ENCODE measurements at places on chromosomes 3 and 15.

- DNase-seq = no peak
Measured at GRCh38 chr3:146177519-146177918, 16.5 kb upstream of the PLOD2 start.

- DNase-seq = no peak
Measured at GRCh38 chr3:24389108-24390090, 105.3 kb downstream of the THRB start.

- no peak for DNase-seq
Measured at GRCh38 chr15:61816856-61817255, 243.4 kb downstream of the VPS13C start.

DNA sequence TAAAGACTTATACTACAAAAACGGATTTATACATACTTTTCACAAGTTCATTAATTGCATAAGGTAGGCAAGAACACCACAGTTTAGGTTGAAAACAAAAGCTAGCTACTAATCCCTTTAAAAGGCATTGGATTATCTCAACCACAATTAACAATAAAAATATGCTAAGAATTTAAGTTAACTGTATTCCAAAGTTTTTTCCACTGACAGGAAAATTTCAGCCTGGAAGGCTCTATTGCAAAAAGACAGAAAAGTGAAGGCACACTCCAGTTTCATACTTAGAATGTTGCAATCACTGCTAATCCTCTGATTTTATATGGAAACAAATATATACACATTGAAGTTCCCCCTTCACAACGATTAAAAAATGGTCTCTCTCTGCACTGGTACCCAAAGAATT, 71.5 kb downstream of the TJP1 start:
- no peak for DNase-seq

DNA sequence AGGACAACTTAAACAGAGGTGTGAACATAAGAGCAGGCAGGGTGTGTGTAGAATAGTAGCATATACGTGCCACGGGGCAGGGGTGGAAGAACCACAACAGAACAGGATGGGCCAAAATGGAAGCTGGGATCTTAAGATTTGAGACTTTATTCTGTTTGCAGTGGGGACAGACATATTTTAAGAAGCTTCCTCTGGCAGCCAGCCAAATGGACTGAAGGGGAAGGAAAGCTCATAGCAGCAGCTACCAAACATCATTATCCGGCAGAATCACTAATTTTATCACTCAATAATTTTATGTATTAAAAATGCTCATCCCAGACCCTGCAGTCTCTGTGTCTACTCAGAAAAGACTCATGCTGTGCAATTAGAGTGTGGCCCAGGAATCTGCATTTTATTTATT, 130.9 kb upstream of the CTDSPL start:
- DNase-seq = no peak

DNA sequence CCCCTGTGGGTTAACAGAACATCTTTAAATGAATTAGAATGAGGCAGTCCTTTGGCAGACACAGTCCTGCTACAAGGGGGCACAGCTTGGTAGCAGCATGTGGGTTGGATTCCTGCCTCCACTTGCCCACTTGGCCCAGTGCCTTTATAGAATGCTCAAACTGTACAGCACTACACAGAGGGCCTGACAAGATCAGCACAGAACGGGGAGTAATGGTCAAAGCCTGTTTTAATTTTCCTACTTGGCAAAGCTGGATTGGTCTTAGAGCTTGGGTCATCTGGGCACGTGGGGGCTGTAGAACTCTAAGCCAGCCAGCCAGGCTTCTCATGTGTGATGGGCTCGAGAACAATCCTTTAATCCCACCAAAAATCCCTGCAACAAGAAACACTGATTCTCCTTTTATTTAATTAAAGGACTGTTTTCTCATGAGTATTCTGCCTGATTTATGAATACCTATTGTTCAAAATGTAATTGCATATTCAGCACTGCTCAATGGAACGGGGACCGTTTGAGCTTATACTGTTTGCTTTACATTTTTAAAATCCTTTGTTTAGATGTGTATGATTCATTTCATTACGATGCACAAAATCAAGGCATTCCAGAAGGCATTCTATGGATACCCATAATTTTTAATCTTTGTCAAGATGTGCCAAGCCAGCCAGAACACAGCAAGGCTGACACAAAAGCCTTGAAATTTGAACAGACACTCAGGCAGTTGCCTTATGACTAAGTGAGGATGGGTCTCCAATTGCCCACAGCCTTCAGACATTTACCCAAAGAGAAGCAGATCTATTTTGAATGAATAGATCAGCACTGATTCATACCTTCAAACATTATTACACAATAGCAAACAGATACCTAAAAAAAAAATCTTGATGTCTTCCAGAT, 249.3 kb upstream of the TGFBR2 start:
- no peak for DNase-seq

DNA sequence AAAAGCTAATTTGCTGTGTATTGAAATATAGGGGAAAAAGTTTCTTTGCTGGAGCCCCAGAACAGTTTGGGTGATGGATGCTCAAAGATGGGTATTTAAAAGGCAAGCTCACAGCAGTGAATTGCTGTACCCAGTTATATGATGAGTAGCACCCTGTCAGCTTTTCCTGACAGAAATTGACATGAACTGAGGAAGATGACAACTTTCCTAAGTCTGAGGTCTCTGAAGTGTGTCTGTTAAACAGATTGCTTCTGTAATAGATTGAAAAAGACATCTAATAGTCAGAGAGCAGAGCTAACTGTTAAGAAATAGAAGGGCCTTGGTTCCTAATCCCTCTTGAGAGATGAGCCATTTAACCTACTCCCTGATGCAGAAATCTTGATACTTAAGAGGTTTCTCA, 1278.0 kb upstream of the ALCAM start:
- no peak for DNase-seq

GRCh38 chr3:59304296-59304695, 254.5 kb upstream of the CFAP20DC start:
- DNase-seq = no peak

GRCh38 chr3:45528429-45528828, 66.1 kb upstream of the LIMD1 start:
- no peak for DNase-seq

DNA sequence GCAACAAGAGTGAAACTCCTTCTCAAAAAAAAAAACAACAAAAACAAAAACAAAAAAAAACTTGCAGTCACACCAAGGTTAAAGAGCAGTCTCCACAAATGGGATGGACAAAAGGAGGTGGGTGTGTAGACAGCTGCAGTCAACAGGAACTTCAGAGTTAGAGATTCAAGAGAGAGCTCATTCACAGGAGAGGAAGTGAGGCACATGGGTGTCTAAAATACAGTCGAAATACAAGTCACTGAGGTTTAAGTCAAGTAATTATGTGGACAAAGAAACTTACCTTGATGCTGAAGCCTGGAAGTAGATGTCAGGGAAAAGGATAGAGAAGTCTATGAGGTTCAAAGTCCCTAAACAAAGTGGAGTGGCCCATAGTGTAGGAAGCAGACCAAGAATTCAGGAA, 14.8 kb downstream of the MRPS11 start:
- no peak for DNase-seq

DNA sequence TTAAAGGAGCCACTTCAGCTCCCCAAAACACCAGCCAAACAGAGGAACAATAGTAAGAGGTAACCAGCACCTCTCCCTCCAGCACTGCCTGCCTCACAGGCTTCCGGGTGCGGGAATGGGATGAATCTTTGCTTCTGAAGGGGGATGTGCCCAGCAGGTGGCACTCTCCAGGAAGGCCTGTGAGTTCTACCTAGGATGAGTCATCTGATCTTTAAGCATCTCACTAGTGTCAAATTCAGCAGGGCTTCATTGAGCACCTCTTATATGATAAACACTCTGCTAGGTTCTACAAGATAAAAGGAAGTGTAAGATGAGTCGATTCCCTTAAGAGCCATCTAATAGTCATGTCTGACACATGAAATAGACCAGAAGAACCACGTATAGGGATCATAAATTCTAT, 237.4 kb upstream of the UMPS start:
- no peak for DNase-seq

- no peak for DNase-seq
Measured at GRCh38 chr3:126082362-126083137, 1.4 kb downstream of the SLC41A3 start.

DNA sequence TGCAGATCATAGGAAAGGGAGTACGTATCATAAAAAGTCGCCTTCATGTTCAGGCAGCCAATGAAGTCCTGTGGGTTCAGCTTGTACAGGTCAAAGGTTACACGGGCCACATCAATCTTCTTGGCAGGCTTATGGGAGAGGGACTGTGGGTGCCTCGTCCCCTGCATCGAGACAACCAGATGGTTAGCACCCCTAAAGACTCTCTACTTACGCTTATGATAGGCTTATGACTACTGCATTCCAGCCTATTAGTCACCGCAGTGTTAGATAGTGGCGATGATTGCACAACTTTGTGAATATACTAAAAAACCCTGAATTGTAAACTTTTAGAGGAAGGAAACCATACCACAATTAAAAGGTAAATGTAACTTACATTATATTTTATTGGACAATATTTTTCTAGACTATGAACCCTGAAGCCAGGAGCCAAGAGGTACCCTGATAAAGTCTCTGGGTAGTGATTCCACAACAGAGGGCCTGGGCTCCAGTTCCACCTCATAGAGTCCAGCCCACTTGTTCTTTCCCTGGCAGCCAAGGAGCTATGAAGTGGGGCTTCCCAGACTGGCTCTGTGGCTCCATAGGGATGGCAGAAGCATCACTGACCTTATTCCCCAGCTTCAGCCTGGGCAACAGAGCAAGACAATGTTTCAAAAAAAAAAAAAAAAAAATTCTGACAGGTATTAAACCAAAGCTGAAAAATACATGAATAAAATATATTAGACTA, 2.5 kb upstream of the FANCD2 start:
- no peak for DNase-seq

DNA sequence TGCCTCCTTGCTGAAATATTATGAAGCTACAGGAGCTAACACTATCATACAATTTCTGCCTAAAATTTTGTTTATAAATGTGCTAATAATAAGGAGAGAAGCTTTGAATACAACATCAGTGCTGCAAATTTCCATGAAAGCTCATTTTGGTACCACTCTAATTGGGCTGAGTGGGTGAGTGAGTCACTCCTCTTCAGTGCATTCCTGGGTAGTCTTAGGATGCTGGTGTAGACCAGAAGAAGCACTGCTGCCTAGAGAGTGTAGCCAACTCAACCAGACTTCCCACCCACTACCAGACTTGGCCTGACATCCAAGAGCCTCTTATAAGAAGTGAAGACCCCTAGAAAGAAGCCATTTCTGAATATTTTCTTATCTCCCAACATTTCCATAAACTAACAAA, 32.5 kb upstream of the CCDC54 start:
- DNase-seq = no peak

DNA sequence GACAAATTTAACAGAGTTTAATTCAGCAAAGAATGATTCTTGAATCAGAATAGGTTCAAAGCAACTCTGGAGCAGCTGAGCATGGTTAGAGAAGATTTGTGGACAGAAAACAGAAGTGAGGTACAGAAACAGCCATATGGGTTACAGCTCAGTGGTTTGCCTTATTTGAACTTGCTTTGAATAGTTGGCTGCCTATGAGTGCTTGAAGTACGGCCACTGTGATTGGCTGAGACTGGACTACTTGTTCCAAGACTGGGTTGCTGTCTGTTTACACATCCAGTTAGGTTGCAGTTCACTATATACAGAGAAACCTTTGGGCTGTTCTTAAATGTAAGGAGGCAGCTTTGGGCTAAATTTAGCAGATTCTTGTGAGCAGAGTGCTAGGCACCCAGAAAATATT, 79.4 kb upstream of the CADPS start:
- no peak for DNase-seq

DNA sequence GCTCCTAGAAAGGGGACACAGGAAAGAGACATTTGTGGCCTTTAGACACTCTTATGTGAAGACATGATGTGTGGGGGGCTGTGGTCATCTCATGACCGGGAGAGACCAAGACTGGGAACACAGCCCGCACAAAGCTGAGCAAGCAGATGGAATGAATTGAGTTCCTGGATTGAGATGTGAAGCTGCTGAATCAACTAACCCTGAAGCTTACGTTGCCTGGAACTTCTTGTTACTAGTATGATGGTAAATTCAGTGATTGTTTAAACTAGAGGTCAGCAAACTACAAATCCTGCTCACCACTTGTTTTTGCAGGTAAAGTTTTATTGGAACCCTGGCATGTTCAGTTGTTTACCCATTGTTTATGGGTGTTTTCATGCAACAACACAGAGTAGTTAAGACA, 83.4 kb upstream of the BHLHE40 start:
- DNase-seq = no peak

- no peak for DNase-seq
Measured at GRCh38 chr15:66309828-66310227, 16.5 kb downstream of the DIS3L start.

DNA sequence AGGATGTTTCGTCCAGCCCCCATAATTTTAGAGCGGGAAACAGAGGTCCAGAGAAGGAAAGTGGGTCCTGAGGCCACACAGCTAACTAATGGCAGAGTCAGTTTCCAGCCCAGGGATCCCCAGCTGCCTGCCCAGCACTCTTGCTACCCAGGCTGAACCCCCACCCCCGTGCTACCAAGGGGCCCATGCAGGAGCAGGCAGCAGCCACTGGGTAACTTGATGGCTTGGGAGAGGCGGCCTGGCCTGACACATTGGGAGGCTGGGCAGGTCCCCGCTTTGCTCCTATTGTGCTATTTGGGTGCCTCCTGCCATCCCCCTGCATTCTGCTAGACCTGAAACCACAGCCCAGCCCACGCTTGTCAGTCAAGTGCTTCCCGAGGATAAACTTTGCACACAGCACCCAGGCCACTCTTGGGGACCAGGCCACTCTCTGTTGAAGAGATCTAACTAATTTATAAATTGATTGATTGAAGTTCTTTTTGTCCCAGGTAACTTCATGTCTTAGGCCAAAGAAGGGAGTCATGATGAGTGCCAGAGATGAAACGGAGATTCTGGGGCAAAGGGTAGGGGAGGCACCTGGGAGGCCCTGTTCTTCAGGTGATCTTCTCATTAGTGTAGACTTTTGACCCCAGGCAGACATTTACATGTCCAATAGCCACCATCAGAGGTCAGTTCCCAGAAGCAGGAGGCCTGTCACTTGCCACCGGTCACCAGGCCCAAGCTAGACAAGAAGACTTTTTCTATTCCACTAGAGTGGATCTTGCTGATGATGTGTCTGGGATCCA, 7.0 kb downstream of the PAK6 start:
- DNase-seq = no peak

GRCh38 chr15:39301589-39301999, 279.3 kb upstream of the THBS1 start:
- no peak for DNase-seq

DNA sequence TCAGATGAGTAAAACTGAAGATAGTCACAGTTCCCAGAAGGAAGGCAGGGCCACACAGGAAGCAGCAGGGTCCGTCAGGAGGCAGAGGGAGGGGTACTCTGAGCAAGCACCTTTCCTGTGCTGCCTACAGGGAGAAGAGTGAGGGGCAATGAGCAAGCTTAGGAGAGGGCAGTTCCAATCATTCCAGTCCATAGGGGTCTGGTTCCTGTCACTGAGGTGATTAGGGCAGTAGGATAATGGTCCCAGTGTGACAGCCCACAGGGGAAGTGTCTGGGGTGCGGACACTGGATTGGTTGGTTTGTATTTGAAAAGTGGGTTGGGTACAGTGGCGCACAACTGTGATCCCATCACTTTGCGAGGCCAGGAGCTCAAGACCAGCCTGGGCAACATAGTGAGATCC, 7.1 kb upstream of the ACAD9 start:
- no peak for DNase-seq
